Activated CD8-positive, alpha-beta T cell treated with anti-CD3 and anti-CD28 coated beads for 36 hours (primary cell): ENCODE measurements at places on chromosomes 16 and 17.

- peak; percentile 48 for DNase-seq
Measured at GRCh38 chr16:30010844-30011713, at the start of gene DOC2A. DOC2A (minus strand) TSS chr16:30011027; CDS start chr16:30010222, 805 bp downstream.

GRCh38 chr16:20735490-20735889, 6.1 kb downstream of the THUMPD1 start:
- no peak for DNase-seq

DNA sequence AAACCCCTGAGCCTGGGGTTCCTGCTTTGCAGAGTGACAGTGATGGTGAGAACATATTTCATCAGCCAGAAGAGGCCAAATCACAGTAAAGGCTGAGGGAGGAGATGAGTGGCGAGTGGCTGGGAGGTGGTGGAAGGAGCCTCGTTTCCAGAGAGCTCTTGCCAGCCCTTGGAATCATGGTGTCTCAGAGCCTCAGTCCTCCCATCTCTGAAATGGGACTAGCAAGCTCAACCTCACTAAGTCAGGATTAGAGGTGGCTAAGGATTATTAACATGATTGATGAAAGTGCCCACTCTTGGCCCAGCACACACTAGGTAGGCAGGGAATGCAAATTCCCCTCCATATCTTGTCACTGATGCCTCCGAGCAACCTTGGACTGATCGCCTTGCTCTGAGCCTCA, 43.0 kb downstream of the IL4R start:
- DNase-seq, result no peak

DNA sequence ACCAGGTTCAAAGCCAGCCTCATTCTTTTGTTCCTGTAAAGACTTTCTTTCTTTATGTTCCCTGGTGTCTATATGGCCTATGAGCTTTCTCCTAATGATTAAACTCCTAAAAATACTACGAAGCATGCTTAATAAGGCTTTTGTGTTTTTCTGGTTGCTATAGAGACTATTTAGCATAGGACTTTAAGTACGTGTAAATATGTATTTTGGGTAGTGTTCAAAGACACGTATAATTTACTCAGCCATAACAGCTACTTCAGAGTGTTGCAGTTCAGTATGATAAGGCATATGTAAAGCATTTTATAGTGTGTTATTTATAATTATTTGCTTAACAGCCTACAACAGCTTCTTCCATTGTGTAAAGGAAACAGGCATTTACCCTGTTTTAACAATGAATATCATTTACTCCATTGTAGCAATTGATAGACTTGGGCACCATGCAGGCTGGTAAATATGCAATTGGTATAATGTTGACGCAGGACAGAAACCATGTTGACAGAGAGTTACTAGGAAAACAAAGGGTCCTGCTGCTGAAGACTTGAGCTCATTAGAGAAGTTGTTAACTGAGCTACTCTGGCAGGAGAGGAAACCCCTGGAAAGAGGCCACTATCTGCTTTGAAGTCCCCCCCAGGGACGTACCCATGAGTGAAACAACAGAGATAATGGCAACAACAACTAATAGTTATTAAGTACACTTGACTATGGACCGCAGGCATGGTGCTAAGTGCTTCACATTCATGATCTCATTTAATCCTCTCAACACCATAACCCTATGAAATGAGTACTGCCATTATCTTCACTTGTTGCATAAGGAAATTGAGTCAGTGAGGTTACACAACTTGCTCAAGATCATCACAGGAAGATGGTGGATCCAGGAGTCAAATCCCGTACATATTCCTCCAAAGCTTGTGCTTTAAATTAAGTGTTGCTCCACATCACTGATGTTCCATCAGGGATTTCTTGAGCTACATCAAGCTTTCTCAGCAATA, 342.2 kb upstream of the DYNLRB2 start:
- DNase-seq, result no peak

GRCh38 chr16:56111100-56111499, 80.2 kb upstream of the GNAO1 start:
- DNase-seq, result no peak

DNA sequence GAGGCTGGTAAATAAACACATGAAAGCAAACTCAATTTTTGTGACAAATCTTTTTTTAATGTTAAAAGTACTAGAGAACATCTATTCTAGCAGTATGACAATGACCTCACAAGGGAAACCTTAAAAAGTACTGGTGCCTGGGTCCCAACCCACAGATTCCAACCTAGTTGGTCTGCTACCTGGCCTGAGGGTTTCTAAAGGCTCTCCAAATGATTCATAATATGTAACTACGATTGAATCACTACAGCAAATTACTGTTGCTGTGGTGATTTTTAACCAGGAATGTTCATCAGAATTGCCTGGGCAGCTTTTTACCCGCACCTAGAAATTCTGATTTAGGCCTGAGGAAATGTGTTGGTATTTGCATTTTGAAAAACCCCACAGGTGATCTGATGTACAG, 26.1 kb downstream of the CDR2 start:
- no peak for DNase-seq

GRCh38 chr17:17970699-17971430, 1.3 kb downstream of the TOM1L2 start:
- DNase-seq, result no peak

GRCh38 chr16:57966204-57966771, 4.6 kb downstream of the CNGB1 start:
- DNase-seq, result no peak

DNA sequence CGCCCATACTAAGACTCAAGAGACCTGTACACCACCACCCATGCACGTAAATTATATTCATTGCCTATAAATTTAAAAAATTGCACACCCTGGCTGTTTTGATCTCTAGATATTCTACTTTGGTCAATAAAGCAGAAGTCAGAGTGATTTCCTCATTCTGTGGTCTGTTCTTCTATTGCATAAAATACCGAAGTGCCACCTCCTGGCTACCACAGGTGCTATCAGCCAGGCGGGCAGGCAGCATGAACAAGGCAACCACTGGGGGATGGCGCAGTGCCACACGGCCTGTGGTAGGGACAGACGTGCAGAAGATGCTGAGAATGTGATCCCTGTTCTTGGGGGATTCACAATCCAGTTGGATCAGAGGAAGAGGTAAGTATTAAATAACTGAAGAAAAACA, 122.3 kb downstream of the CDK5R1 start:
- DNase-seq, result peak; percentile 88

- peak; percentile 50 for DNase-seq
Measured at GRCh38 chr17:48374650-48375230, 55.3 kb downstream of the SKAP1 start.

DNA sequence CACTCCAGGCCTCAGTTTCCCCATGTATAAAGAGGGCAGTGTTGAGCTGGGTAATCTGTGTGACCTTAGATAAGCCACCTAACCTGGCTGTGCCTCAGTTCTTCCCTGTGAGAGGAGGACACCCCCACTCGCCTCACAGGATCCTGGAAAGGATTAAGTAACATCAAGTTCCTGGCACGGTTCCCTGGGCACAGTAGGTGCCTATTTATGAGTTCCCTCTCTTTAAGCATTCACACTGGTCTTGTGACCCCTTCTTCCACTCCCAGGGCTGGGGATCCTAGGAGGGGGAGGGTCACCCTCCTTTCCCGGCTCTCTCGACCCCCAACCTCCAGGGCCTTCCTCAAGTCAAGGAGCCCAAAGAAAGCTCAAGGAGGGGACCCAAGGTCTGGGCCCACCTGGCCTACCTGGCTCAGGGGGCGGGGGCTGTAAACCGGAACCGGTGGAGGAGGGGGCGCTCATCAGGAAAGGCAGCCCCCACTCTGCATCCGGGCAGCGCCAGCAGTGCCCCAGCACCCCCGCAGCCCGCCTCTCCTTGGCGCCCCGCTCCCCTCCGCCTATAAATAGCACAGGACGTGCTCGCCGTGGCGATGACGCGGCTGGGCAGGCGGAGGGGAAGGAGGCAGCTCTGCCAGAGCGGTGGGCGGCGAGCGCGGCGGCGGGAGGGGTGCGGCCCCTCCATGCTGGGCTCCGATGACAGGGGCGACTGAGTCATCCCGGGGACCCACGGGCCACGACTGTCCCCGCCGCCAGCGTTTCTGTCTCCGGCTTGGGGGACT, 9.4 kb downstream of the RPL19 start:
- peak; percentile 92 for DNase-seq

DNA sequence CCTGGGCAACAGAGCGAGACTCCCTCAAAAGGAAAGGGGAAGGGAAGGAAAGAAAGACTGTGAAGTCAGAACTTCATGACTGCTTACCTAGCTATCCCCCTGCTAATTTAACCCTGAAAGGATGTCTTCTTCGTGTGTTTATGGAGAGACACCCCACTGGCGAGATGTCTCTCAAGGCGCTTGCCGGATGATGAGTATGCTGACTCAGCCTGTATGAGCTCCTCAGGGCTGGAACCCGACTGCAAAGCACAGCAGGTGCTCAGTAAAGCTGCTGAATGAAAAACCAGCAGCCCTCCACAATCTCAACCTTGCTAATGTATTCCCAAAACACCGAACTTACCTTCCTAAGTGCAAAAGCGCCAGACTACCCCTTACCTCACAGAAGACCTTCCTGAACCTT, 2.3 kb downstream of the ANKFY1 start:
- no peak for DNase-seq

GRCh38 chr16:19683453-19684236, 34.4 kb downstream of the KNOP1 start:
- DNase-seq, result no peak

DNA sequence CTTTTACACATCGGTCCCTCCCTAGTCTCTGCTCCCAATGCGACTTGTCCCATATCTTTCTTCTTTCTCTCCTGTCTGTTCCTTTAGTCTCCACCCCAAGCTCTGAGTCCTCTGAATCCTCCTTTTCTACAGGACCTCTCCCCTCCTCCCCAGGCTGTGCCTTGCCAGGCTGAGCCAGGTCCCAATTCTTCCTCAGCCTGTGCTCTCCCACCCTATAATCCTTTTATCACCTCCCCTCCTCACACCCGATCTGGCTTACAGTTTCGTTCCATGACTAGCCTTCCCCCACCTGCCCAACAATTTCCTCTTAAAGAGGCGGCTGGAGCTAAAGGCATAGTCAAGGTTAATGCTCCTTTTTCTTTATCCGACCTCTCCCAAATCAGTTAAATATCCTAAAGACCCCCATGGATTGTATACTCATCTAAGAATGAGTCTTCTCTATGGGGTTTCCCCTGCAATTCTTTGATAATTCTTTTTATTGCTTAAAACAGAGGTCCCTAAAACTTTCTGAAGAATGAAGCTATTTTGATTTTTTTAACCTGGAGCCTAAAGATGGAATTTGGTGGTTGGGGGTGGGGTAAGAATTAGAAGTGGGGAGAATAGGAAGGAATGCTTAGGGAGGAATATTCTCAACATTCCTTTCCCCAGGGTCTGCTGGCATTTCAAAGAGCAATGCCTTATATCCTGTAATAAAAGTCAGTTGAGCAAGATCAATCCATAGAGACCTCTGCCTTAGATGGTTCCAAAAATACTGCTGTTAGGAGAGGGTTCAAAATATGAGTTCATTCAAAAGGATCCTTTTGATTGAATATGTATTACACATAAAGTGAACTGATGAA, 102.8 kb downstream of the MYO1D start:
- no peak for DNase-seq

DNA sequence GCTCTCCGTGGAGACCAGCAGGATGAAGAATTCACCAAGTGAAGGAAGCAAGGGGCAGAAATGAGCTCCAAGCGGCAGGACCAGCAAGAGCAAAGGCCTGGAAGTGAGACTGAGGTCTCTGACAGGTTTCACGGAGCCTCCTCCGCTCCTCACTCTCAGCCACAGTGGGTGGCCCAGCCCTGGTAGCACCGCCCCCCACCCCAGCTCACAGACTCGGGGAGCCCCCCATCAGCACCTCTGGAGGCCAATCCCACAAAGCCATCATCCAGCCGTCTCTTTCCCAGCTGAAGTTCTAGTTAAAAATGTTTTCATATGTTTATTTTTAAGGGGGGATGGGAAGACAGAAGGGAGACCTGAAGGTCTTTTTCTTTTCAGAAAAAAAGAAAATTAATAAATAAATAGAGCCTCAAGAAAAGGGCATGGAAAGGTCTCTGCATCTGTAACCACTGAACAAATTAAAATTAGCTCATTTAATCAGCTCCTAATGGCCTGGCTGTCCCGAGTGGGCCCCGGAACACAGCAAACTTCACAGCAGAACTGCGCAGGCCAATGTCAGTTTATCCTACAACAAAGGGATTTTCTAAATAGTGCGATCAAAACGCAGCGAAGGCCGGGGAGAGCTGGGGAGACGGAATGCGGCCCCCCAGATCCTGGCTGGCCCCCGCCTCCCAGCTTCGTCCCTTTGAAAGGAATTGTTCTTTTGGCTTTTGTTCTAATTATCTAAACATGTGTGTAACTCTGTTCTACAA, 190.3 kb downstream of the ZNF423 start:
- no peak for DNase-seq

GRCh38 chr17:2107506-2107905, 52.6 kb downstream of the HIC1 start:
- no peak for DNase-seq

- no peak for DNase-seq
Measured at GRCh38 chr17:7262192-7262934, at the start of gene CLDN7. CLDN7 (minus strand) TSS chr17:7262478; CDS start chr17:7262043, 435 bp downstream.

- no peak for DNase-seq
Measured at GRCh38 chr17:69232650-69233049, 4.0 kb upstream of the ABCA10 start.

- no peak for DNase-seq
Measured at GRCh38 chr16:85514598-85515318, 98.4 kb upstream of the GSE1 start.

DNA sequence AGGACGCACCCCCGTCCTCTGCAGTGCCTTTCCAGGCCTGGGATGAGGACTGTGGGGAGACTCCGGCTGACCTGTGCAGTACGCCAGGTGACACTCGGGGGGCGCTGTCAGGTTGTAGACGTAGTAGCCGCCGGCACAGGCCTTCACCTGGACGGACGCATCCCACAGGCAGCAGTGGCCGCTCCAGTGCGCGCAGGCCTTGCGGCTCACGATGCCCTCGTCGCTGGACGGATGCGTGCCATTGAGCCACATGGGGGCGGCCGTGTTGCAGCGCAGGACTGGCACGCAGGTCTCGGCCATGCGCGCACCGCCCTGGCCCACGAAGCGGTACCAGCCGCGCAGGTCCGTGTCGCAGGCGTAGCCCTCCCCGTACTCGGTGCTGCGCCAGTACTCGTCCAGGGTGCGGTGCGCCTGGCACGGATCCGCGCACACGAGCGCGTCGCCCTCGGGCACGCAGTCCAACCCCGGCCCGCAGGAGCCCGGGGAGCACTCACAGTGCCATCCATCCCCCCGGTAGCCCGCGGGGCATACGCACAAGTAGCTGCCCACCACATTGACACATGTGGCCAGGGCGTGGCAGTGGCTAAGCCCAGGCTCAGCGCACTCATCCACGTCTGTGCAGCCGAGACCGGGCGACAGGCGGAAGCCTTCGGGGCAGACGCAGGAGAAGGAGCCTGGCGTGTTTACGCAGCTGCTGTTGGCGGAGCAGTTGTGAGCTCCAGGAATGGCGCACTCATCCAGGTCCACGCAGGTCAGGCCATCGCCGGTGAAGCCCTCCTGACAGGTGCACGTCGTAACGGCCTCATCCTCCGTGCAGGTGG, 3.9 kb downstream of the UMOD start:
- DNase-seq, result no peak

- DNase-seq, result no peak
Measured at GRCh38 chr16:13875614-13876284, 44.2 kb upstream of the ERCC4 start.

DNA sequence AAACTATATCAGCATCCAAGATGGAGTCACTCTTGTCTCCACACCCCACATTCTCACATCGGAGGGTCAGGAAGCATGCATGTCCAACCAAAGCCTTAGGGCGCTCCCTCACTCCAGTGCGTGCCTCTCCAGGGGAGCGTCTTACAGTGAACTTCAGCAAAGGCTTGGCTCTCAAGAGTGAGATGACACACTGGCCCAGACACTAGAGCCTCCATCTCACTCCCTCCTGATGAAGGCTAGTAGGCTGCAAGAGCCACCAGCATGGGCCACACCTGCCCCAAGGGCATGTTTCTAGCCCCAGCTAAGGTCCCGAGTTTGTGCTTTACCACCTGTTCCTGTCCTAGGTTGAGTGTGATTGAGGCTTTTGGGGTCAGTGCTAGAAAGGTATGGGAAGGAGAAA, 40.5 kb downstream of the BEAN1 start:
- DNase-seq, result no peak
